Stimulated activated effector memory CD8-positive, alpha-beta T cell treated with anti-CD3 and anti-CD28 coated beads, Interleukin-12 subunit alpha, Interleukin-12 subunit beta, amount 100 ng/mL, for 72 hours (primary cell): ENCODE measurements at places on chromosomes 5 and 9.

GRCh38 chr9:87816036-87816435, 66.6 kb upstream of the SPATA31E1 start:
- DNase-seq = no peak

DNA sequence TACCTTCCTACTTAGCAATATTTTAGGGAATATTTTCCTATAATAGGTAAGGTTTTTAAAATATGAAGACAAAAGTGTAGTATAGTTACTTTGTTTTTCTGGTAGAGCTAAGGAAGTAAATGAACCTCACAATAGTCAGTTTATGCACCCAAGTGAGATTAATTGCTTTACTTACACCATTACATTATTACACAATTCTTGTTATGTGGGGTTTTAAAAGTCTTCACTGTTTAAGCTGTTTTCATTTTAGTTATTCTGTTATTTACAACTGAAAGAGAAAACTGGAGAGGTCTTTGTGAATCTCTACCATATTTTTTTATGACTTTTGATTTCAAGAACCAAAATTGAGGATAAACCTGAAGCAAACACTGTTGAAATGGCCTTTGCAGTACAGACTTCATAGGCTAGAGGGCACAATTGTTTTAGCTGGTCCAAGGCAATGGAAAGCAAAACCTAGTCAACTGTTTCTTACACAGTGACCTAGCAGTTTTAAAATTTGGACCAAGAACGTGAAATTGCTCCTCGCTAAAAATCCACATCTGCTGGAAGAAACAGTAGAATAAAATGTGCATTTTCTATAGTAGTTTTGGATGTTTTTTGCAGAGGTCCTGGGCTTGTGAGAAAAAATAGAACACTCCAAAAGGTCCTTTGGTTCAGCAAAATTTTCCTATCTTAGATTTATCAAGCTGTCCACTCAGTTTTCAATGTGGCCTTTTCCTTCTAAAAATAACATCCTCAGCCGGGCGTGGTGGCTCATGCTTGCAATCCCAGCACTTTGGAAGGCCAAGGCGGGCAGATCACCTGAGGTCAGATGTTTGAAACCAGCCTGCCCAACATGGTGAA, 66.4 kb upstream of the FER start:
- no peak for DNase-seq

DNA sequence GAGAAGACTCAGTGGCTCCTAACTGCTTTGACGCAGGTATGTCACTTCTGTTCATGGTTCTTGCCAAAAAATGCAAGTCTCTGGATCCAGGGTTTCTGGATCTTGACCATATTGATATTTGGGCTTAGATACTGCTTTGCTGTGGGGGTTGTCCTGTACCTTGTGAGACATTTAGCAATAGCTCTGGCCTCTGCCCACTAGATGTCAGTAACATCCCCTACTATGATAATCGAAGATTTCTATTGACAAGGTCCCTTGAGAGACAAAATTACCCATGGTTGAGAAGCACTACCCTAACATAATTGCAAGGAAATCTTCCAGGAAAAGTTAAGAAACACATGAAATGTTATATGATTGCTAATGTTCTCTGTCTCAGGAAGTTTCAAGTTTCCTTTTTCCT, 285.4 kb downstream of the TMEM232 start:
- no peak for DNase-seq

- no peak for DNase-seq
These were observed 39.8 kb upstream of the TTC39B start for GRCh38 chr9:15346837-15347236.

DNA sequence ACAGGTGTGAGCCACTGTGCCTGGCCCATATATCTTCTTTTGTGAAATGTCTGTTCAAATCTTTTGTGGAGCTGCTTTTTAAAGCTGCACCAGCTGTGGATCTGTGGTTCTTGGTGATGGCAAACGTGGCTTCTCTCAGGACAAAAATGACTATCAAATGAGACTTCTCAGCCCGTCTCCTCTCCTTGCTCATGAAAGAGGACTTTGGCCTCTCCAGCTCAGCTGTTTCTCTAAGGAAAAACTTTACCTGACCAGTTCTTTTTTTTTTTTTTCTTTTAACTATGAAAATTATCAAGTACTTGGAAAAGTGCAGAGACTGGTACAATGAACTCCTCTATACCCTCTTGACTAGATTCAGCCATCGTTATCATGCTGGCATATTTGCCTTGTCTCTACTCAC, 44.8 kb downstream of the RALGPS1 start:
- DNase-seq = no peak
